ENCODE measurements at places on chromosomes 6 and 20.

GRCh38 chr6:152642578-152643375 is 5.6 kb upstream of the SYNE1 start:
- no peak for DNase-seq

- DNase-seq, result no peak
Measured at GRCh38 chr6:76465410-76465809, 392.9 kb upstream of the IMPG1 start.

- no peak for DNase-seq
Measured at GRCh38 chr6:168799067-168799466, 358.1 kb downstream of the SMOC2 start.

GRCh38 chr6:29653452-29654038 is 3.3 kb upstream of the MOG start:
- no peak for DNase-seq

- no peak for DNase-seq
Measured at GRCh38 chr20:41572010-41572572, 46.1 kb downstream of the CHD6 start.

GRCh38 chr20:53445932-53446331 is 147.7 kb downstream of the ZNF217 start:
- DNase-seq, result no peak

DNA sequence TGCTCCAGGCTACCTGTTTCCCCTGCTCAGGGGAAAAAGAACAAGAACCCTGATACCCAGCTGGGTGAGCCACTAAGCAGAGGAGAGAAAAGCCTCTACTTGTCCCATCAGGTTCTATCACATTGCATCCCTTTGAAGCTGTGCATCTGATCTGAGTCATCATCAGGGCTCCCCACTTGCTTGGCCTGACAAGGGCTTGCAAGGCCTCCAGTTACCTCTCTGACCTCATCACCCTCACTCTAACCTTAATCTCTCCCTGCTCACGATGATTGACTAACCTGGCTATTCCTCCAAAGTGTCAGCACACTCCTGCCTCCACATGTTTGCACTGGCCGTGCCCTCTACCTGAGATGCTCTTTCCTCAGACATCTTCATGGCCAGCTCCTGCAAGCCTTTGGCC is 309.5 kb upstream of the CHD6 start:
- DNase-seq, result no peak

DNA sequence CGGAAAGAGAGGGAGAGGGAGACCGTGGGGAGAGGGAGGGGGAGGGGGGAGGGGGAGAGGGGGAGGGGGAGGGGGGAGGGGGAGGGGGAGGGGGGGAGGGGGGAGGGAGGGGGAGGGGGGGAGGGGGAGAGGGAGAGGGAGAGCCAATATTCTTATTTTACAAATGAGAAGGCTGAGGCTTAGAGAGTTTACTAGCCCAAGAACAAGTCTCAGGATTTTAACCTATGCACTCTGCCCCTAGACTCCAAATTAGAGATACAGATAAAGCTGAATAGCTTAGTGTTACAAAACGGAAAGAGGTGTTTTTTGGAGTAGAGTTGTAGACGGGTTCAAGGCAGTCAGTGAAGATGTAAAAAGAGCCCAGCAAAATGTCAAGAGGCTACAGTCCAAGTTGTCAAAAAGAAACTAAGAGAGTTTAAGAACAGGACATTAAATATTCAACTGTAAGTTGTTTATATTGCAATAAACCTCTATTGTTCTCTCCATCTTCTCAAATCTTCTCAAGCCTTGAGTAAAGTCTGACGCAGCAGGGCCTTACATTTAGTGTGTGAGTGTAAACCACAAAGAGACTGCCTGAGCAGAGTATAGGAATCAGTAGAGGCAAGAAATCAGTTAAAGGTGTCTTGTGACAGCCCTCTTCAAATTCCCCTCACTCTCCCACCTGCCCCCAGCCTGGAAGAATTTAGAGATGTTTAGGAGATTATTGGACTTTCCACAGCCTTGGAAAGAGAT is 34.9 kb upstream of the AKIRIN2 start:
- no peak for DNase-seq

DNA sequence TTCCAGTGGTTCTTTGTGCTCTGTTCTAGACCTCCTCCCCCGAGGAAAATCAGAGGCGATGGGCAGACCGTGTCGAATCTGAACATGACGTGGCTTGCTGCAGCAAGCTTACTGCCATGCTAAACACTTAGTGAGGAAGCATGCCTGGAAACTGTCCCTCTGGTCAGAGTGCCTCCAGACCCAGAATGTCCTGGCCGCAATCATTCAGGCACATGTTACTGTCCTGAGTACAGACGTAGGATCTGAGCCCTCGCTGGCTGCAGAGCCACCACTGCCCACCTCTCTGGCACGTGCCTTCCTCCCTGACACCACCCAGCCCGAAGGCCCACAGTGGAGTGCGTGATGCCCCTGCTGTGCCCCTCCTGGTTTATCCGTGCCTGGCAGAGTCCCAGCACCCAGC is 163.6 kb downstream of the SYNDIG1 start:
- no peak for DNase-seq

GRCh38 chr6:106165885-106166485 is 79.8 kb downstream of the PRDM1 start:
- no peak for DNase-seq

GRCh38 chr6:104969785-104970581 is 13.1 kb downstream of the LIN28B start:
- no peak for DNase-seq

GRCh38 chr6:127347178-127347577 is 3.8 kb upstream of the ECHDC1 start:
- no peak for DNase-seq

DNA sequence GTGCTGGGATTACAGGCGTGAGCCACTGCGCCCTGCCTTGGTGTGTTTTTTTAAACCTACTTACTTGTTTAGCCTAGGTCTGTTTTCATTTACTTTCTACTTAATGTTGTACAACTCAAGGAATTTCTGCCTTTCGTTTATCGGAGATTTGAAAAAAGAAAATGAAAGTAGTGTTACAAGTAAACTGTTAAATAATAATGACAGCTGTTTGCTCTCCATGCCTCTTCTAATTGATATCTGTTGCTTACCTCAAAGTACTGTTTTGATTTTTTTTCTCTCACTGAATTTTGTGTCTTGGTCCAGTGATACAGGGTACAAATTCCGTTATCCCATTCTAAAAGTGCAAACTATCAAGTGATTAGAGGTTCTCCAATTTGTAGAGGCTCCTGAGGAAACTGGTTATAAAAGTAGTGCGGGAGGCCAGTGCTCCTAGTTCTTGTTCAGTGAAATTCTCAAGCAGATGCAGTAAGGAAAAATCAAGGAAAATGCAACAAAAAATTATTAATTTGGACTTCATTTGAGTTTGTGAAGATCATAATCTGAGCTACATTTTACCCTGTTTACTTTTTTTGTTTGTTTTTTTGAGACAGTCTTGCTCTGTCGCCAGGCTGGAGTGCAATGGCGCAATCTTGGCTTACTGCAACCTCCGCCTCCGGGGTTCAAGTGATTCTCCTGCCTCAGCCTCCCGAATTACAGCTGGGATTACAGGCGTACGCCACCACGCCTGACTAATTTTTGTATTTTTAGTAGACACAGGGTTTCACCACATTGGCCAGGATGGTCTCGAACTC is 2.2 kb downstream of the UBR2 start:
- no peak for DNase-seq

DNA sequence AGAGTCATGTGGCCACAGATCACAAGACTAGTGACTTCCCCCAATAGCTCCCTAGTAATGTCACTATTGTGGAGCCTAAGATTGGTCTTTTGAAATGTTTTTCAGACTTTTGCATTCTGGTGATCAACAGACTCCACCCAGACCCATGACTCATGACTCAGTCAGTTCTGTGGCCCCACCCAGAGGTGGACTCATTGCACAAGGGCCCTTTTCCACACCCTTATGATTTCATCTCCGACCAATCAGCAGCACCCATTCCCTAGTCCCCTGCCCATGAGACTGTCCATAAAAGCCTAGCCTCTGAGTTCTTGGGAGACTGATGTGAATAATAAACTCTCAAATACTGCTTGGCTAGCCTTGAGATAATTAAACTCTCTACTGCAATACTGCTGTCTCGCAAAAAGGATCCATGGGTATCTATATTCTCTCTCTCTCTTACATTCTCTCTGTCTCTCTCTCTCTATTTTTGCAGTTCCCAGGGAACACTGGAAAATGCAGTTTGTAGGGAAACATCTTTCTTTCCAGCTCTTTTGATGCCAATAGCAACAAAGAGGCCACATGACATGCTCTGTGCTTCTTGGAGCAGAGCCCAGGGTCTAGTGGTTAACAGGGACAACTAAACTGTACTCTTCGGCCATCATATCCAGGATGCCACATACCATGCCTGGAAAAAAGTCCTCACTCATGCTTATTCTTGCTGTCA is 71.3 kb upstream of the IYD start:
- no peak for DNase-seq

GRCh38 chr20:57927376-57927775 is 217.6 kb upstream of the PMEPA1 start:
- no peak for DNase-seq

DNA sequence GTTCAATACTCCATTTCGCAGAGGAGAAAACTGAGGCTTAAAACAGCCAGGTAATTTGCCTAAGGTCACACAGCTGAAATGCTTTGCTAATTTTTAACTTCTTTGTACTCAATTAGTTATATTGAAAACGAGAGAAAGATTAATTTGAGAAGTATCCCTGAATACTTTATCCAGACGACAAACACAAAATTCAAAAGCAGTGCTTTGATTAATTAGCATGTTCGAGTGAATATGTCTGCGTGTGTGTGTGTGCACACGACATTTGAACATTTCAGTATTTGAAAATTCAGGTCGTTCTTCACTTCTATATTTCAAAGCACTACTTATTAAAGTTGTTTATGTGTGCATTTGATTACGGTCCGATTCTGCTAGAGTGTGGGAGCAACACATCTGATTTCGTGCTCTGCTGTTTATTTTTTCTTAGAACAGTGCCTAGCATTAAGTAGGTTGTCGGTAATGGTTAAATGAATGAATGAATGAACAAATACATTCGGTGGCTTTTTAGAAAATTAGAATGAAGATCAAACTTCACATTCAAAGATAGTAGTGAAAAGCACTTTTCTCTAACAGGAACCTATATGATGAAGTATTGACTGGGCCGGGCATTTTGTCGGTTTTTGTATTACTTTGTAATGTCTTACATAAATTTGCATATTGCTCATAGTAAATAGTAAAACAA is 36.9 kb upstream of the SYNCRIP start:
- DNase-seq, result no peak

- no peak for DNase-seq
Measured at GRCh38 chr6:157316871-157317814, 6.2 kb downstream of the TMEM242 start.
